ENCODE measurements at places on chromosomes 12 and 14. TPM values are rescaled to one million over a fixed set of nuclear protein-coding genes. Genes with fewer than 3 reads are reported as not detected.

The PALS1 gene
- total RNA-seq = 18.4 TPM

The SERPINA6 gene
- total RNA-seq = 1.4 TPM

The C12orf54 gene
- not detected for total RNA-seq

The APEX1 gene
- 248 TPM for total RNA-seq

The IAPP gene
- not detected for total RNA-seq

The THTPA gene
- total RNA-seq = 11.1 TPM

The RFX4 gene
- total RNA-seq = not detected

The NTS gene
- 51.2 TPM for total RNA-seq

The TSPAN9 gene
- 69.9 TPM for total RNA-seq

The CCDC184 gene
- total RNA-seq = 3.3 TPM

The PPP1R1A gene
- total RNA-seq = 0.24 TPM

The MEG3 gene
- 52.4 TPM for total RNA-seq

The OR6C76 gene
- total RNA-seq = not detected

The AMIGO2 gene
- 95.5 TPM for total RNA-seq

The TMEM132D gene
- total RNA-seq = not detected

The GPR84 gene
- total RNA-seq = not detected

The TAS2R8 gene
- total RNA-seq = not detected

The TPH2 gene
- total RNA-seq = not detected

The FAM186B gene
- total RNA-seq = 0.16 TPM

The WNT1 gene
- 0.24 TPM for total RNA-seq

The C1QL4 gene
- 5.7 TPM for total RNA-seq

The AMN gene
- total RNA-seq = 0.39 TPM

The FOXG1 gene
- 0.10 TPM for total RNA-seq

The SDR9C7 gene
- not detected for total RNA-seq

The CPNE6 gene
- 0.16 TPM for total RNA-seq

The NANOG gene
- total RNA-seq = not detected

The FGD4 gene
- total RNA-seq = 11.5 TPM

The OR10G2 gene
- not detected for total RNA-seq

The TMEM253 gene
- total RNA-seq = 0.65 TPM

The CFAP54 gene
- total RNA-seq = 1.3 TPM

The KRT72 gene
- not detected for total RNA-seq

The WNK1 gene
- total RNA-seq = 80.3 TPM

The TAS2R19 gene
- not detected for total RNA-seq

The KMT2D gene
- total RNA-seq = 30.1 TPM

The CCDC91 gene
- total RNA-seq = 21.1 TPM

The JKAMP gene
- total RNA-seq = 66.1 TPM

The DIO3 gene
- not detected for total RNA-seq

The TMEM179 gene
- not detected for total RNA-seq

The PSMA6 gene
- 285 TPM for total RNA-seq

The NXPH4 gene
- 5.1 TPM for total RNA-seq

The SLC41A2 gene
- total RNA-seq = 21.6 TPM

The KRT74 gene
- not detected for total RNA-seq

The LRRC10 gene
- total RNA-seq = not detected
